ENCODE measurements at places on chromosomes 2 and 18.

- no peak for DNase-seq
These were observed 85.5 kb upstream of the RND3 start for GRCh38 chr2:150572961-150573395.

GRCh38 chr2:72026819-72027425 is 120.7 kb downstream of the CYP26B1 start:
- DNase-seq = no peak

DNA sequence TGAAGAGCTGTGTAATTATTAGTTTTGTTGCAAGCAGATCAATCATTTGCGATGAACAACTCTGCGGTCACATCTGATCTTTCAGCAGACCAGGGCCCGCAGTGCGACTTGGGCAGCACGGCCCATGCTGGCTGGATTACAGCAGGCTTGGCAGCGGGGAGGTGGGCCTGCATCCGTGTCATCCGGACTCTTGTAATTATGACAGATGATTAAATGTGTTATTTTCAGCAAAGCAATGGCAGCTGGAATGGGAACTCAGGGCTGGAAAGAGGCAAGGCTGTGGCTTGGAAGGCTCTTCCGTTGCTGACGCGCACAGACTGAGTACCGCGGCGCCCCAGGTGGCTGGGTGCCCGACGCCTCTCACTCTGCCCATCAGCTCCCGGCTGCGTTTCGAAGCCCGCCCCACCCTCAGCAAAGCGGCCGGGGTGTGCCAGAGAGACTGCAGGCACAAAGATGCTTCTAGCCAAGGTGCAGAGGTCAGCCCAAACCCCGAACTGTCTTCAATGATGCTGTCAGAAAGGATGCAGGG is 397.4 kb upstream of the SALL3 start:
- DNase-seq = no peak

GRCh38 chr18:39453882-39454281 is 1888.3 kb upstream of the CELF4 start:
- no peak for DNase-seq

DNA sequence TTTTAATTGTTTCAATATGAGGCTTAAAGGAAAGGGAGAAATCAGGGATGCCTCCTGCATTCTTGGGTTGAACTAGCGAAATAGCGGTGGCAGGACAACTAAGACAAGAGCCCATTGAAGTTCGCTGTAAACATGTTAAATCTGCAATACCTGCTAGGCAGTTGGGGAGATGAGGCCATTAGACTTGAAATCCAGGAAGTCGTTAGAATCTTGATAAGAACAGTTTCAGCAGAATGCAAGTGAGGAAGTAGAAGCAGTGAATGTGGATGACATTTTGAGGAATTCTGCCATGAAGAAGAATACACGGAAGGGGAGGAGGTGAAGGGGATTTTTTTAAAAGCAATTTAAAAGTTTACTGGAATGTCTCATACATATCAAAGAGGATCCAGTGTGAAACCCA is 109.7 kb downstream of the LPIN1 start:
- DNase-seq = no peak

DNA sequence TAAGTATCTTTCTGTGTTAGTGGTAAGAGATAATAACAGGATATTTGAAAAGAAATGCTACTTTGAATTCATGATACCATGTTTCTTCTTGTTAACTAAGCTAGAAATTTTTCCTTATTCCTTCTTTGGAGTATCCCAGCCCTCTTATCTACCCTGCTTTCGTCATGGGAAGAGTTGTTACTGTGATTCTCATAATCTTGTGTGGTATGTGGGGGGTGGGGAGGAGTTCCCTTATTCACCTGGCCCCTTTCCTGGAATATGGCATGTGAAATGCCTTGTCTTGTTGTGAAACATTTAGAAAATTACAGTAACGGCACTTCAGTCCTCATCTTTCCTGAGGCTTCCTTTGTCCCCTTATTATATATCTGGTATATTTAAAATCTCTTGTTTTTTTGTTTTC is 129.9 kb downstream of the NCOA1 start:
- no peak for DNase-seq

DNA sequence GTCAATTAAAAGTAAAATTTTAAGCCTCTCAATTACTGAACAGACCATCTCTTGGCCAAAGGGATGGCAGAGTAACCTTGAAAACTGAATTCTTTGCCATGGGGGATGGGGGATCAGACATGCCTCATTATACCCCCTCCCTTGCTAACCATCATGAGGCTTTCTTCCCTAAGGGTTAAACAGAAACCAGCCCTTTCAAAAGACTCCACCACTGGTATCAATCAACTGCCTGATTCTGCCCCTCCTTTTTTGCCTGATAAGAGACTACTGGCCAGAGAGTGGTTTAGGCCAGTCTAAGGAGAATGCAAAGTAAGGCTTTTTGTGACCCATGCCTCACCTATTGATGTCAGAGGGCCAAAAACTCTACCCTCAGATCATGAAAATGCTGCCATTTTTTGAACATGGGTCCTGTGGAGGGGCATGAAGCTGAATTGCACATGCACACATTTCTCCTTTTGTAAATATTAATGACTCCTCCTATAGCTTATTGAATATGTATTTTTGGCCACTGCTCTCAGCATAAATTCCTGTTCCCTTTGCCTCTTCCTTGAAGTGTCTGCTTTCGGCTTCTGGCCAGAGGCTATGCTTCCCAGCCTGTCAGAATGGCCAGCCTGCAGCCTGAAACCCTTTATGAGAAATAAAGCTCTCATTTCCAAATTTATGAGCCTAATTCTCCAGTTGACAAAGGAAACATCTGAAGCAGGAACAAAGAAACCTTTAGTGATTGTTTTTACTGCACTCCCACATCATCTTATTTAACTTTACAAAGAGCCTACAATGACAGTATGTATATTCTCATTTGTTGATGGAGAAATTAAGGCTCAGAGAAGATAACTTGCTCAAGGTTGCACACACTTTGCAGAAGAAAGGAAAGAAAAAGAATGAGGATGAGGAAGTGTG is 270.7 kb upstream of the CELF4 start:
- no peak for DNase-seq

DNA sequence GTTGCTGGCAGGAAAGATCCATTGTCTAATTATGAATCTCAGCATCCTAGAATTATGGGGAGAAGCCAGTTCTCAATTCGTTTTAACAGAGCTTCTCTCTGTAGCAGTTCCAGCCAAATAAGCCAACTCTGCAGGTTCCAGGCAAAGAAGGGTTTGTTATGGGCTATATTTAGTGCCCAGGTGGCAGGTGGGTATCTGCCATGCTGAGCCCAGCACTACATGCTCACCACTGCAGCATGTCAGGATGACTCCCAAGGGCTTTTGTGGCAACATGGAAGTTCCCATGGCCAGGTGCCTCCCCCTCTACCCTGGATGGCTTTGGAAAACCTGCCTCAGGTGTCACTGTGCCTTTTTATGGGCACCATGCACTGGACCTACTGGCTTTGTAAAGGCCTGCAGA is 137.7 kb upstream of the MSH6 start:
- no peak for DNase-seq

DNA sequence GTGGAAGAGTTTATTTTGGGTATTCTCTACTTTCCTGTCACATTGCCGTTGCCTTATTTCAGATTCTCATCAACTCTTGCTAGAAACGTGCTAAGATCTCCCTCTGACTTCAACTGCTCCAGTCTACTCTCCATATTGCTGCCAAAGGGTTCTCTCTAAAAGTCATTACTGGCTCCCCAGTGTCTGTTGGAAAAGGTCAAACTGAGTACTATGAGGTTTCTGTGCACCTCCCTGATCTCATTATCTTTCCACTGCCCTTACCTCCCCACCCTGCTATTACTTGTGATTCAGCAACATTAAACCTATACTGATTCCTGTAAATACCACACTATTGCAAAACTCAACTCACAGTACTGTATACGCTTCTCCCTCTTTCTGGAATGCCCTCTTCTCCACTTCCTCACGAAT is 1.9 kb upstream of the KRCC1 start:
- DNase-seq = no peak

DNA sequence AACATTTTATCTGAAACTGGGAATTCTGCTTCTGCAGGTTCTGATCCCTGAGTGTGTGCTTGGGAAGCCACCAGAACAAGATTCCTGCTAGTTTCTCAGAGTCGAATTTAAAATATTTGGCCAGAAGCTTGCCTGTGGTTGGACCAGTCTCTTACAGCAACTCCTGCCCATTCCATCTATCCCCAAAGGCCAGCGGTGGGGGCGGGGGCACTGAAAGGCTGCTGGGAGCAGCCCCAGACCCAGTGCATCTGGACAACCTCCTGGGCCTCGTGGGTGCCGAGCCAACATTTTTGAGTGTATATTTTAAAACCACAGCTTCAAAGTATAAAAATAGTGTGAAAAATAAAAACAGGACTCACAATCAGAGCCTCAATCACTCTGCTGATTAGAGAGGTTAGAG is 38.6 kb upstream of the ZFP36L2 start:
- DNase-seq = no peak

DNA sequence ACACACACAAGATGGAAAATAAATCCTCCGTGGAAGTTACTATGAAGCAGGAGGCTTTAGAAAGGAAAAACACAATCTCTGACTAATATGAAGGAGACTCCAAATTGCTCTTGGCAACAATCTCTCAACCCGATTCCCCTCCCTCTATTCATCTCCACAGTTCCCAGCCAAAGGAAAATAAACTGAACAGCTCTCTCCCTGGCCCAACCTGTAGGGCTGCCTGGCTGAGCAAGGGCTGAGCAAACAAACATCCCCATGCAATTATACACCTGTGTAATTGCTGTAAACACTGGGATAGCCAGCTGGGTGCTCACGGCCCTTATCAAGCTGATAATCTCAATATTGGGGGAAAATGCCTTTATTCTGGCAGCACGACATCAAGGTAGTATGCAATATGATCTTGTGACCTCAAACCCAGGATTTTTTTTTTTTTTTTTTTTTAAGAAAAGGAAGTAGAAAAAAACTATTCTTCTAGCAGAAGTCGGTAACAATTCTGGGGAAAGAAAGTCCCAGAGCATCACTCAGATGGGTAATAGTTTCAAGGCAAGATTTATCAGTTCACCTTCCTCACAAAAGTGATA is 203.3 kb upstream of the SMAD2 start:
- no peak for DNase-seq

DNA sequence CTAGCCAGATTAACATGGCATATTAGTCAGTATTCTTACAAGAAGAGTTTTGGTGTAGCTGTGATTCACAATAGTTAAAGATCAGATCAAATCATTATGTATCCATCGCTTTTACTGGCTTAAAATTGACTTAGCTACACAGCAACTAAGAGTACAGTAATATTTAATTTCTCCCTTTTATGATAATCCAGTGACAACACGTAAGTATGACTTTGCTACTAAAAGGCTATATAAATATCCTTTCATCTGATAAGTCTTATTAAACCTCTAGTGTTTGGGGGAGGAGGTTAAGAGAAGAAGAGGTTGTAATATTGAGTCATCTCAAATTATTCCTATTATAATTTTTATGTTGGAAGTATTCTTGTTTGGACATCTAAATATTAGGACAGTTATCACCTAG is 51.0 kb downstream of the KCNG3 start:
- no peak for DNase-seq

DNA sequence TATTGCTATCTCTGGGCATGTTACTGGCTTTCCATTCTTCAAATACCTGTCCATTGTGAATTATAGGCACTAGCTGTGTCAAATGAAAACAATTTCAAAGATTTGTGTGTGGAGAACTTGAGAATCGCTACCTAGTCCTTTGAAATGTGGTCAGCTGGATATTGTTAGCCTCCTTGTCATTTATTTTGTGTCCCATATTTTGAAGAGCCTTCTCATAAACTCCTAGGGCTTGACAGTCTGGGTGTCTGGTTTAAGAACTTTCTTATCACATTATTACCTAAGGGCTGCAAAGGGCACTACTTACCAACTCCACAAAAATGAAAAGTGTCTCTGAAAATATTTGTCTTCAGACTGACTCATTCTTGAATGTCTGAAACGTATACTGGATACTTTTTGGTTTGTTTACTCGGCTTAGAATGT is 50.2 kb downstream of the COL4A3 start:
- DNase-seq = no peak

GRCh38 chr2:153871231-153872221 is at the start of gene GALNT13:
TSS of gene GALNT13 (plus strand) at chr2:153871922.
- DNase-seq = no peak

DNA sequence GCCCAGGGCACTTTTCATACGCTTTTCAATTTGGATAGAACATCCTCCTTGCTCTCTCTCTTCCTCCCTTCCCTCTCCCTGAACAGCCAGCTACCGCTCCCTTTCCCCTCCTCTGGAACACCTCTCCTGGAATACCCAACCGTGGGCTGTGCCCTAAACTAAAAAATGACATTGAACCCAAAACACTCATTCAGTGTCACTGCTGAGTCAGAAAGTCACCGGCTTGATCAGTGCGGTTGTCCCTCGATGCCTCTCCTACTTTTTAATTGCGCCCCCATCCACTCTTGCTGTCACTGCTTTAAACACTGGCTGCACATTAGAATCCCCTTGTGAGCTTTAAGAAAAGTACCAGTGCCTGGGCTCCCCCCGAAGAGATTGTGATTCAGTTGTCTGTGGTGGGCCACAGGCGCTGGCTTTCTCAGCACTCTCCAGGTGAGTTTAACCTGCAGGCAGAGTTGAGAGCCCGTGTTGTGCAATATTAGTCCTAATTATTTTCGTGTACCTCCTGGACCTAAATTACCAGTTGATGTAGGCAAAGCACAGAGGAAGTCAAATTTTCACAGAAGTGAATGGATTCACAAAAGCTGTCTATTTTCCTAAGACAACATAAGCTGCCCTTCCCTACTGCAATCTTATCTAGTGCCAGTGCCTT is 302.0 kb downstream of the PRKCE start:
- no peak for DNase-seq

DNA sequence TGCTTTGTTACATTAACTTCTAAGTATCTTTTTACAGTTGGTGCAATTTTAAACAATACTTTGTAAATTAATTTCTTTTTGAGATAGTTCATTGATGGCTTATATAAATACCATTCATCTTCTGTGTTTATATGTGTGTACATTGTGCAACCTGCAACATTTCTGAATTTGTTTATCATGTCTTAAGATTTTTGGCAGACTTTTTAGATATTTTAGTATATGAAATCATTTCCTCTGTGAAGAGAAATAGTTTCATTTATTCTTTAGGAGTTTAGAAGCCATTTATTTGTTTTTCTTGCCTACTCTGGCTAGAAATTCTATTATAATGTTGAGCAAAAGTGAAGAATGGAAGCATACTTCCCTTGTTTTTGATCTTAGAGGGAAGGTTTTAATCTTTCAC is 337.8 kb upstream of the DSEL start:
- DNase-seq = no peak

- no peak for DNase-seq
These were observed 249.4 kb upstream of the KLHL29 start for GRCh38 chr2:23135481-23136100.

GRCh38 chr2:55598056-55598795 is 19.2 kb downstream of the PPP4R3B start:
- DNase-seq = no peak

DNA sequence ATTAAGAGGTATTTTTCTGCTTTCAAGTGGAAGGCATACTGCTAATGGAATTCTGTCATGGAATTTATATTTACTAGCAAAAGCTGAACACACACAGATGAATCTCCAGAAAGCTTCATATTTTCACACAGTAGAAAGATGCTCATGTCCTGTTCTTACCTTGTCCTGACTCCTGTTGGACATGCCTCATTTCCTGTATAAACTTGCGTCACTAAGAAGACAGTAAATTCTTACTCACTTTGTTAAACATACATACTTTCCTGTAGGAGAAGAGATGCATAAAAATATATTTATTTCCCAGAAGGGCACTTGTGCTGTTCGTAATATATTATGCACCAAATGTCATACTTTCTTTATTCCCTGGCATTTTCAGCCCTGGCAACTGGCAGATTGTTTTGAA is 238.3 kb upstream of the RASGRP3 start:
- no peak for DNase-seq

- DNase-seq = no peak
These were observed 709.1 kb upstream of the CHAC2 start for GRCh38 chr2:53058526-53058925.
